ENCODE measurements at places on chromosomes 7 and 10.

GRCh38 chr10:1938317-1938716 lies 201.0 kb upstream of the ADARB2 start:
- DNase-seq = no peak

DNA sequence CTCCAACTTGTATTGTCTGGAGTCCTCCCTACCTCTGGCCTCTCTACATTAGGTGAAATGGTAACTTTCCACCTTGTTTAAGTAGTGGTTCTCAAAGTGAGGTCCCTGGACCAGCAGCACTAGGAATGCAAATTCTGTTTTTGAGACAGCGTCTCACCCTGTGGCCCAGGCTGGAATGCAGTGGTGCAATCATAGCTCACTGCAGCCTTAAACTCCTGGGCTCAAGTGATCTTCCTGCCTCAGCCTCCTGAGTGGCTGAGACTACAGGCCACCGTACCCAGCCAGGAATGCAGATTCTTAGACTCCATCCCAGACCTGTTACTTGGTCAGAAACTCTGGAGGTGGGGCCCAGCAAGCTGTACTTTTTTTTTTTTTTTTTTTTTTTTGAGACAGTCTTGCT lies 6.8 kb upstream of the TBL2 start:
- DNase-seq = no peak

GRCh38 chr7:134823400-134823799 lies 44.0 kb downstream of the CALD1 start:
- no peak for DNase-seq

DNA sequence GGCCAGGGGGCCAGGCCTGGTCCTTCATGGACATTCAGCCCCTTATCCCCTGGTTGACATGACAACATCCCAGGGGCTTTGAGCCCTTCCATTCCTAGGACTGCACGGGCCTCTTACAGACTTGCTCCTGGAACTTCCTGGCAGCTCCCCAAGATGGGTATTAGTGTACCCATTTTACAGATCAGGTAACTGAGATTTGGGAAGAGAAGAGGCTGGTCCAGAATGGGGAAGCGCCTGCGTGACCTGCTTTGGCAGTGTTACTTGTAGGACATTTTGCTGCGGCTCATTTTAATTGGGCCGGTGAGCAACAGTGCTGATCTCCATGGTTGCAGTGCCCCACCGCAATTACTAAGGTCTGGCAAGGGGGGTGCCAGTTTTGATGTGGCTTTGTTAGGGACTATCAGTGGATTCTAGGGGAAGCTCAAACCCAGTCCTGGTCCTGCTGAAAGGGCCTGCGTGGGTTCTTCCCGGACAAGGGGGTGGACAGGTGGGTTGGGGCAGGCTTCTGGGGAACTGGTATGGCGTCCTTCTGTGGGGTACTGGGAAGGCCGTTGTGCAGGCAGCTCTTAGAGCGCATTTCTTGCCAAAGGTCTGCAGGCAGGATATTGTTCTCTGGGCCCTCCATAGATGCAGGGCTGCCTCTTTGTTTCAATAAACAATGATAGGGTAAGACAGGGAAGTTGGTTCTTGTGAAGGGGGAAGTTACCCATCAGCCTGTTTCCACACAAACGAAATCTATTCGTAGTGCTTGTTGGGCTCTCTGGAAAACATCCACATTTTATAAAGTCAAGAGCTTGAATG lies 137.6 kb downstream of the RGS10 start:
- no peak for DNase-seq

- no peak for DNase-seq
These were observed 121.7 kb upstream of the TRIM24 start for GRCh38 chr7:138338361-138338760.

- DNase-seq = no peak
These were observed 32.4 kb downstream of the BLNK start for GRCh38 chr10:96238646-96239623.

DNA sequence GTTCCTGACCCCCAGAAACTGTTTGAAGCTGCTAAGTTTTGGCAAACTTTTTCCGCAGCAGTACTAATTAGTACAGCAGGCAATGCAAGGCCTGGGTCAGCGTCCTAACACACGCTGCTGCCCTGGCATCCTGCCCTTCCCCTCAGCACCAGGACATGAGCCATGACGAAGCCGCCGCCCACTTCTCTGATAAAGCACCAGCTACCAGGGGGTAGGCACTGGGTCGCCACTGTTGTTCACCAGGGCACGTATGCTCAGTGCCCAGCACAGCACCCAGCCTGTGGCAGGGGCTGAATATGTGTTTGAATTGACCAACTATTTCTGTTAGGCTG lies 59.5 kb downstream of the CHST15 start:
- no peak for DNase-seq

DNA sequence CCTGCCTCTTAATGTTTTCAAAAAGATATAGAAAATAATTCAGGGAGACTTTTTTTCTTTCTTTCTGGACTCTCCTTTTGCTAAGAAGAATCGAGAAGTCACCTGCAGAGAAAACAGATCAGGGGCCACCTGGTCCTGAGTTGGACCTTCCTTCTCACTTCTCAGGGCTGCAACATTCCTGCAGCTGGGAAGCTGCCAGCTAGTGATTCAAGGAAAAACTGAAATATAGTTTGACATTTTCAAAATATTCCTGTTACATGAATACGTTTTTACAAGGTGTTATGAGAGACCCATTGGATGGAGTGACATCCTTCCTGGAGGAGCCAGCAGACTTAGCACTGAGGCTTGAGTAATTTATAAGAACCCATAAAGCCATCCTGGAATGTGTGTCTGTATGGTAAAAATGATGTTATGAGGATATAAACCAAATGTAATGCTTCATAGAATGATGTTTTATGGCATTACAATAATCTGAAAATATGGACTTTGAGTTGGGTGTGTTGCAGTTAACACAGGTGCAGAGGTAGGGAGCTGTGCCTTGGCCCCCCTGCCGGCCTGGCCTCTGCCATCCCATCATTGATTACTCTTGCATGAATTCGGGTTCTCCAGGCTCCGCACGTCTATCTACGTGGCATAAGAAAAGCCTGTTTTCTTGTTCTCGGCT lies 149.7 kb downstream of the PAXIP1 start:
- no peak for DNase-seq

DNA sequence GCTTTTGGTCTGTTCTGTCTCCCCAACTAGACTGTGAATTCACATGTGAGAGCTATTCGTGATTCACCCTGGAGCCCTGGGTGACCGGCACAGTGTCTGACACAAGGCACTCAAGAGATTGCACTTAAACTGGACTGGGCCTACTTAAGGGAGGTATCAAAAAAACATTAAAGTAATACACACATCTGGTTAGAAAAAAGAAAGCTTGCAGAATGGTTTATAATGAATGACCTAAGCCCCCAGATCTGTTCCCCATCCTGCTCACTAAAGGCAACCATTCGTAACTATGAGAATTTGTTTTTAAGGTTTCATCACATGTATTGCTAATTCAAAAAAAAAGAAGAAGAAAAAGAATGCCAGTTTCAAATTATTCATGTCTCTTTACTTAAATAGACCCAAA lies 74.5 kb downstream of the DGKI start:
- DNase-seq = no peak

DNA sequence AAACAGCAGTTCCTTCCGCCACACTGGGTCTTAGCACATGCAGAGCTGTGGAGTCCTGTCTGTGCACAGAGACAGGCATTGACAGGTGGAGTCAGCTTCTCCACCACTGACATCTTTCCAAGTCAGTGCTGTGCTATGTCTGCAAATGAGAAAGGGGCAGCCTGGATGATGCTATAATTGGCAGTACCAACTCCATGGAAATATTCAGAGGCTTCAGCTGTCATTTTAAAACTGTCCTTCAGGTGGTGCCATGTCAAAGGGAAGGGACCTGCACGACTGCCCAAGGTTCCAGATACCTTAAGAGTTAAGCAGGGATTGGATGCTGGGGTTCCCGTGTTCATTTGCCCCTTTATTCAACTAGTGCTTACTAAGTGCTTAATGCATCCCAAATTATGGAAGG lies 258.0 kb upstream of the PRKCQ start:
- no peak for DNase-seq

- DNase-seq = no peak
These were observed 54.3 kb downstream of the LRRC18 start for GRCh38 chr10:48885376-48885775.

DNA sequence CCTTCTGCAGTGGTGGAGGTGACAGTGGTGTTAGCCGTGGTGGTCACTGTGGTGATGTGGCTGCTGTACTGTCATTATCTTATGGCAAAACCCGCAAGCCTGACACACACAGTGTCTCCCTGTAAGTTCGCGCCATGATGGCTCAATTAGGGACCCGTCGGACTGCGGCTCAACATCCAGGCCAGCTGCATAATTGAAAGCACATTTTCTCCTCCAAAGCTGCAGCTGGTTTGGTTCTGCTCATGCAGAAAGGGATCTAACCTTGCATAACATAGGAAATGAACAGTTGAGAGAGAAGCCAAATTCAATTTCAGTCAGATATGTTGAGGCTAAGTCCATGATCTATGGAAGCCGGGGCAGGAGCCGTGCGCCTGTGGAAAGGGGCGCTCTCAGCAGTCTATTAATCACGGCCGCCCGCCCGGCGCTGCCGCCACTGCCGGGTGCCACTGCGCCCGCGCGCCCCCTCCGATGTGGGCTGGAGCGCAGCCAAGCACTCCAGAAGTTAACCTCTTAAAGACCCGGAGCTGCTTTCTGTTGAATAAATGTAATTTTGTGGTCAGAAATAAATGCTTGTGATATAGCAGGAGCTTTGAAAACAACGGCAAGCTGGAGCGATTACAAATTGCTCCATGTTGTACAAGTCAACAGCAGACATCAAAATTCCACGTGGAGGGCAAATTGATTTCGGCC lies 227.7 kb downstream of the CUX1 start:
- no peak for DNase-seq

DNA sequence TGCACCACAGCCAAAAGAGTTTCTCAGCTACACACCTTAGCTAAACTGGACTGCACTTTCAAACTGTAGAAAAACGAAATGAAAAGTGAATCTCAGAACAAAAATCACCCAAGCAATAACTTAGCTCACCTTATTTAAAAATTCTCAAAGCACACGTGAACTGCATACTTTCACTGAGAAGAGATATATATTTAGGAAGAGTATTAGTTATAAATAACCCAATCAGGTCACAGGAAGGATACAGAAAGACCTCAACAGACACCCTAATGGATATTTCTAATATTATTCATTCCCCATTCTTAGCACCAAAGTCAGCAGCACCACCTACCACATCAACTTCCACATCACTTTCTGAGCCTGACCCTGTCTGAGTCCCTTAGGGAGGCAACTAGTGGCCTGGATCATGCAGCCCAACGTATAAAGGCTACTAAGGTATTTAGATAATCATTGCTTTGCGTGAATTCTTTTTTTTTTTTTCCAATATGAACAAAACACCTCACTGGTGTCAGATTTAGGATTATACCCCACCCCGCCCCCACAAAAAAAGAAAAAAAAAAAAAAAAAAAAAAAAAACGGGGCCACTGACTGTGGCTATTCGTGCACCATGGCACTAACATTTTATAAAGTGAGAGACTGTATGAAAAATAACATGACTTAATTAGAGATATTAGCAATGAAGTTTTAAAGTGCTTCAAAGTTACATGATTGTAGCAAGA lies 2.6 kb downstream of the ABI1 start:
- no peak for DNase-seq

DNA sequence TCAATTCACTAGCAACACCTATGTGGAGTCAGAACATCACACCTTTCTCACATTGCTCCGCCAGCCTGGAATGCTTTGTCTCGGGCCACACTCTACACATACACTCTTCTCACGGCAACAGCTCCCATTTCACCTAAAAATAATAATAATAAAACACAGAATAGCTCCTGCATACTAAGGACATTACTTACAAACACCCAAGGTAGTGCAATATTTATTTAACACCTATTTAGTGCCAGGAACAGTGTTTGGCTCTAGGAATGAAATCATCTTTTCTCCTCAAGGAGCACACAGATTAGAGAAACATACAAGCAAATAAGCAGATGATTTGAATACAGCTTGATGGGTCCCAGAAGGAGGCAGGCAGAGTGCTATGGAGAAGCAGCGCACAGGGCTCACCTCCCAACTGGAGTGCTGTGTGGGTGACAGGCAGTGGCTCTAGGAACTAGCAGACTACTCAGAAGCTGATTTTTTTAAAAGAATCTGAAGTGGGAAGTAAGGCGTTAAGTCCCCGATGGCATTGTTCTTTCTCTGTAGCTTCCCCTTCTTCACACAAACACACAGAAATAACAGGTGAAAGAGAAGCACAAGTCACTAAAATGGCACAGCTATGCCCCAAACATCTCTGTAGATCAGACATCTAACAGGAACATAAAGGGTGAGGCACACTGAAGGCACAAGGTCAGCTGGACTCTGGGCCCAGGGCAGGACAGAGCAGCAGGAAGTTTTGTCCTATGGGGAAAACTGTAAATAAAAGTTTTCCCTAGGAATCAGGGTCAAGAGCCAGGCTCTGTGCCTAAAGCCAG lies 16.7 kb downstream of the USP6NL start:
- no peak for DNase-seq

DNA sequence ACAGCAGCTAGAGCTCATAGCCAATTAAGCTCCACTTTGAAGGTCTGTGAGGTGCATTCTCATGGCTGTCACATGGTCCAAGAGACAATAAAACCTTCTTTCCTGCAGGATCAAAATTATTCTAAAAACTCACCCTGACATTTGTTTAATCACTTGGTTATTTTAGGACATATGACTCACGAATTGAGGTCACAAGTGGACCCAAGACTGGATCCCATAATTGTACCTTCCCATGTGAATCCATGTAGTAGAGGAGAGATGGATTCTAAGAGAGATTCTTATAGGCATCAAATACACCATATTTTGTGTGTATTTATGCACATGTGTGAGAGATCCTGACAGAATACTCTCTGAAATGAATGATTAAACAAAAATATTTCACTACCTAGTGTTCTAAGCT lies 18.1 kb downstream of the POLR1F start:
- DNase-seq = no peak

DNA sequence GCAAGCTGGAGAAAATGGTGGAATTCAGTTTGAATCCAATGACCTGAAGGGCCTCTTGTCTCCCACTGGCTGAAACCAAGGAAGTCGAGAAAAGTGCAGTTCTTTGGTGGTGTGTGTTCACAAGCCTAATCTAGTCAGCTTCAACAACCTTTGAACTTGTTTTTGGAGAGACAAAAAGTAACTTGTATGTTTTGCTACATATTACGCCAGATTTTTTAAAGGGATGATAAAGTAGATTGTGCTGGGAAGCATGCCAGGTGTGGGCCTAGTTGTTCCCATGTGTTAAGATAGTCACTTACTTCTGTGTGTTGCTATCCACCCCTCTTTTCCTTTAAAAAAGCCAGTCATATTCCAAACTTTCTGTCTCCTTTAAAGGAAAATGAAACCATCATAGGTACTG lies 79.7 kb upstream of the FAM3C start:
- DNase-seq = no peak

Measured in omental fat pad (tissue), 4 donors.